ENCODE measurements at places on chromosomes 7 and 10. TPM values are rescaled to one million over a fixed set of nuclear protein-coding genes. Genes with fewer than 3 reads are reported as not detected.

WNT2 gene
- polyA plus RNA-seq, result 137 TPM

SFMBT2 gene
- polyA plus RNA-seq, result 5.4 TPM

ACTA2 gene
- 444 TPM for polyA plus RNA-seq

SYCE1 gene
- polyA plus RNA-seq, result not detected

FAM25A gene
- polyA plus RNA-seq, result not detected

C10orf105 gene
- 0.47 TPM for polyA plus RNA-seq

BTBD16 gene
- 0.52 TPM for polyA plus RNA-seq

PRF1 gene
- 3.4 TPM for polyA plus RNA-seq

CLCN1 gene
- not detected for polyA plus RNA-seq

ZNF467 gene
- 30.7 TPM for polyA plus RNA-seq

OR2A42 gene
- 3.1 TPM for polyA plus RNA-seq

MYPN gene
- not detected for polyA plus RNA-seq

EZH2 gene
- polyA plus RNA-seq, result 41.3 TPM

SFXN4 gene
- 22.7 TPM for polyA plus RNA-seq

HTRA1 gene
- 70.4 TPM for polyA plus RNA-seq

DLX5 gene
- polyA plus RNA-seq, result 9.8 TPM

SPRN gene
- polyA plus RNA-seq, result 2.8 TPM
